ENCODE measurements at places on chromosomes 6 and 20.

GRCh38 chr6:61809004-61809595 lies 476.9 kb downstream of the KHDRBS2 start:
- peak; percentile 21 for DNase-seq

- DNase-seq = no peak
Measured at GRCh38 chr6:46156701-46157100, 14.1 kb downstream of the ENPP5 start.

DNA sequence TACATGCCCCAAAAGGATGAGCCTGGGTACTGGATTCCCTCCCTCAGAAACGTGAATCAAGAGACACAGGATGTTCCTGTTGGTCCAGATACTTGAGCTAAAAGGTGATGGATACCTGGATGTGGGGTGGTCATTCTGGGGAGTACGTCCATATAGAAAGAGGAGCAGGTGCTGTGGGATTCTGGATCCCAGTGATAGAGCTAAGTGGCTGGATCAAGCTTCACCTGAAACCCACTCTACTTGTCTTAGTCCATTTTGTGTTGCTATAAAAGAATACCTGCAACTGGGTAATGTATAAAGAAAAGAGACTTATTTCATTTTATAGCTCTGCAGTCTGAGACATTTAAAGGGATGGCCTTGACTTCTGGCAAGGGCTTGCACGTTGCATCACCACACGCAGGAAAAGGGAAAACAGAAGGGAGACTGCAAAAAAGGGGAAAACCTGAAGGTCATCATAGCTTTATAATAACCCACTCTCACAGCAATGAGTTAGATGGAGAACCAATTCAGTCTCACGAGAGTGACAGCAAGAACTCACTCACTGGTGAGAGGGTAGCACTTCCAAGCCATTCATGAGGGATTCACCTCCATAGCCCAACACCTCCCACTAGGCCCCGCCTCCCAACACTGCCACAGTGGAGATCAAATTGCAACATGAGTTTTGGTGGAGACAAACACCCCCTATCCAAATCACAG lies 31.2 kb downstream of the RIPOR3 start:
- no peak for DNase-seq

- no peak for DNase-seq
Measured at GRCh38 chr20:10662151-10662550, 11.6 kb downstream of the JAG1 start.

DNA sequence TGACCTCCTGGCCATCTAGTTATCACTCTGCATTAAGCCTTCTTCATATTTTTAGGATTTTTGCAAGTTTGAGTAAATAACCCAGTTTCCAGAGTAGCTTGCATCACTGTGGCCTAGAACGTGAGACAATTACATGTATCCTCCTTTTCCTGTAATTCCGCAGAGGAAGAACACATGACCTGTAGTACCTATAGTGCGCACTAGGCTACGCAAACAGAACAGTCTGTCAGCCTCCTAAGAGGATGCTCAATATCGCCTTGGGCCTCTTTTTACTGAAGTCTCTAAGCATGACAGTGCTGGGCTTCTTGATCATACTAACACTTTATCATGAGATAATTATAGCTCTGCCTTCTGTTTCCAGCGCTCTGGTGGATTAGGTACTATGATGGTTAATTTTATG lies 20.2 kb upstream of the NR2E1 start:
- DNase-seq = no peak

All from HAP-1 (cell line).